Activated CD4-positive, alpha-beta T cell treated with anti-CD3 and anti-CD28 coated beads for 48 hours (primary cell): ENCODE measurements at places on chromosomes 5 and 9.
A peak's percentile ranks its signal among the peaks of the same experiment; 100 is the strongest.

- no peak for DNase-seq
These were observed 35.2 kb downstream of the NUP214 start for GRCh38 chr9:131160416-131161112.

DNA sequence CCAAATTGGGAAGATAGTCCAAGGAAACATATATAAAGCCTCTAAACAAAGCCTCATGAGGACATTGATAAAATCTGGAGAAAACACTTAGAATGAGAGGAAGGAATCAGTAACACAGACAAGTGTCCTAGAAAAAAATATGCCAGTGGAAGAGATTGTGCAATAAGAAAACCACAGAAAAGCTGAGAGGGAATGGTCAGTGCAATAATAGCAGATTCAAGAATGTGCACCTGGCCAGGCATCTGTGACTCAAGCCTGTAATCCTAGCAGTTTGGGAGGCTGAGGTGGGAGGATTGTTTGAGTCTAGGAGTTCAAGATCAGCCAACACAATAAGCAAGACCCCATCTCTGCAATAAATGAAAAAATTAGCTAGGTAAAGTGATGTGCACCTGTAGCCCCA is 691.2 kb upstream of the CDH6 start:
- DNase-seq = no peak

DNA sequence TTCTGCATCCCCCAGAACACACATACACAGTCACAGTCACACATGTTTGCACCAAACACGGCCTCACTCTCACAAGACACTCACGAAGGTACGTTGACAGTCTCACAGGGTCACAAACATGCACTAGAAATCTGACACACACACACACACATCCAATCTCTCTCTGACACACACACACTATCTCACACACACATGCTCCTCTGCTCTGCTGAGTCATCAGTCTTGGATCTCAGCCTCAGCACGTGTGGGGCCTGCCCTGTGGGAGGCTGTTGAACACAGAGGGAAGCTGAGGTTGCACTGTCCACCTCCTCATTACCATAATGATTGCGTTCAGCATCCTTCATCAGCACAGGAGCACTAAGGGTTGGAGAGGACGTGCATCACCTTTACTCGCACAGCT is 188.8 kb downstream of the MTRR start:
- DNase-seq = no peak

DNA sequence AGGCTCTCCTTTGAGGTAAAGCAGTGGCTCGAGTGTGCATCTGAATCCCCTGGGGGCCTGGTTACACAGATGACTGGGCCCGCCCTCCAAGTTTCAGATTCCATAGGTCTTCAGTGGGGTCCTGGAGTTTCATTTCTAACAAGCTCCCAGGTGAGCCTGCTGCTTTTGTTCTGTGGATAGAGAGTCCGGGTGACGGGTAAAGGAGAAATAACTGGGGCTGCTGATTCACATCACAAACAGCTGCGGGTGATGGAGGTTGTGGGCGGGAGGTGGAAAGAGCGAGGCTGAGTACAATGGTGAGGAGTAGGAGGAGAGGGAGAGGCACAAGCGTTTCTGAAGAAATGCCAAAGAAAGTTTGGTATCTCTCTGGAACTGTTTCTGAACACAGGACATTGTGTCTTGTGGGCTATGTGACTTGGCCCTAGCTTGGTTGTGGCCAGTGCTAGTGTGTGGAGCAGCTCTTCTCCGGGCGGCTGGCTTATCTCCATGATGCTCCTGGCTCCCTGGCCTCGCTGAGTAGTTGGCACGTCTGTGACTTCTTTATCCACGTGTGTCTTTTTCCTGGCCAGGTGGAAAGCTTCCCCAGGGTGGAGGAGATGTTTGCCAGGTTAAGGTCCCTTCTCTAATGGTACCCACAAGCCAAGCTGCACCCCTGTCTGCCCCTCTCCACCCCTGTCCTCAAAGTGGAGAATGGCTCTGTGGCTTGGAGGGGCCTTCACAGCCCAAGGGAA is 61.7 kb downstream of the HSPA4 start:
- peak; percentile 81 for DNase-seq

DNA sequence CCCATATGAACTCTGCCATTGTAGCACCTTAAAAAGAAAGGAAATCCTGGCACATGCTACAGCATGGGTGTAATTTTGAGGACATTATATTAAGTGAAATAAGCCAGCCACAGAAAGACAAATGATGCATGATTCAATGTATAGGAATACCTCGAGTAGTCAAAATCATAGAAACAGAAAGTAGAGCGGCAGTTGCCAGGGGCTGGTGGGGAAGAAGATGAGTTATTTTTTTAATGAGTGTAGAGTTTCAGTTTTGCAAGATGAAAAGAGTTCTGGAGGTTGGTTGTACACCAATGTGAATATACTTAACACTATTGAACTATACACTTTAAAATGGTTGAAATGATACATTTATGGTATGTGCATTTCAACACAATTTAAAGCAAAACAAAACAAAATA is 133.0 kb downstream of the ZDHHC21 start:
- DNase-seq = peak; percentile 45

GRCh38 chr5:40823459-40823858 is 11.6 kb downstream of the RPL37 start:
- no peak for DNase-seq

DNA sequence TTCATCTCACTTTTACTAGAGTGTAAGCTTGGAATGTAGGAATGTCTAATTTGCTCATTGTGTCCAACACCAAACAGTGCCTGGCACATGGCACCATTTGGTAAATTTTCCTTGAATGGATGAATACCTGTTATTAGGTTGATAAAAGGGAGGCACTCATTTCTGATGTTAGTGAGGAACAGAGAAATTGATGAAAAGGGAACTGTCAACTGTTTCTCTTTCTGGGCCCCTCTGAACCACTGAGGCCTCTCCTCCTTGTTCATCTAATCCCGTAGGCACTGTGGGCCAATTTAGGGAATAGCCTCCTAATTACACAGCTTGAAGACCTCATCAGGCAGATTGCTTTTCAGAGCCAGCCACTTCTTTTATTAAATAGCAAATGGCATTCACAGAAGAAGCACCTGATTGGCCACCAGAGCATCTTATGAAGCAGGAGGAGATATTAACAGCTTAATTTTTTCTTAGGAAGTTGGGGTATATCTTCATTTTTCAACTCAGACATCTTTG is 22.6 kb downstream of the MRRF start:
- no peak for DNase-seq

- DNase-seq = no peak
These were observed 84.7 kb upstream of the SLIT3 start for GRCh38 chr5:169385636-169386035.

- DNase-seq = no peak
These were observed 2.0 kb downstream of the S100Z start for GRCh38 chr5:76851728-76852369.

- no peak for DNase-seq
These were observed 2118.6 kb upstream of the C9orf72 start for GRCh38 chr9:29691758-29692407.

GRCh38 chr5:74194196-74194595 is 446.3 kb downstream of the ENC1 start:
- no peak for DNase-seq

- no peak for DNase-seq
These were observed 18.0 kb downstream of the DNLZ start for GRCh38 chr9:136345281-136346156.

DNA sequence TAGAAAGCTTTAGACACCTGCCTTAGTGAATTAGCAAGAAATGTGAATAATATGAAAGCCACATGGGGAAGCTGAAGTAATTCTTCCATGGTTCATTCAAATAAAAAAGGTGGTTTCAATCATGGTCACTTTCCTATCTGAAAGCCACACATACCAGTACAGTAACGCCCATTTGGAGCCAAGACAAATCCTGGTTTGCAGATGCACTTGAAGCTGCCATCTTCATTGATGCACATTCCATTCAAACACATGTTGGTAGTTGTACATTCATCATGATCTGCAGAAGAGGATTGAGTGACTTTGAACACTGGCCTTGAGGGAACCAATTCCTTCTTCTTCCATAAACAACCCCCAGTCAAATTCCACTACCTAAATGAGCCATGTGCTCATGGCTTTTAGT is 161.5 kb downstream of the FBN2 start:
- no peak for DNase-seq

GRCh38 chr5:144328980-144329379 is 158.3 kb downstream of the KCTD16 start:
- no peak for DNase-seq

DNA sequence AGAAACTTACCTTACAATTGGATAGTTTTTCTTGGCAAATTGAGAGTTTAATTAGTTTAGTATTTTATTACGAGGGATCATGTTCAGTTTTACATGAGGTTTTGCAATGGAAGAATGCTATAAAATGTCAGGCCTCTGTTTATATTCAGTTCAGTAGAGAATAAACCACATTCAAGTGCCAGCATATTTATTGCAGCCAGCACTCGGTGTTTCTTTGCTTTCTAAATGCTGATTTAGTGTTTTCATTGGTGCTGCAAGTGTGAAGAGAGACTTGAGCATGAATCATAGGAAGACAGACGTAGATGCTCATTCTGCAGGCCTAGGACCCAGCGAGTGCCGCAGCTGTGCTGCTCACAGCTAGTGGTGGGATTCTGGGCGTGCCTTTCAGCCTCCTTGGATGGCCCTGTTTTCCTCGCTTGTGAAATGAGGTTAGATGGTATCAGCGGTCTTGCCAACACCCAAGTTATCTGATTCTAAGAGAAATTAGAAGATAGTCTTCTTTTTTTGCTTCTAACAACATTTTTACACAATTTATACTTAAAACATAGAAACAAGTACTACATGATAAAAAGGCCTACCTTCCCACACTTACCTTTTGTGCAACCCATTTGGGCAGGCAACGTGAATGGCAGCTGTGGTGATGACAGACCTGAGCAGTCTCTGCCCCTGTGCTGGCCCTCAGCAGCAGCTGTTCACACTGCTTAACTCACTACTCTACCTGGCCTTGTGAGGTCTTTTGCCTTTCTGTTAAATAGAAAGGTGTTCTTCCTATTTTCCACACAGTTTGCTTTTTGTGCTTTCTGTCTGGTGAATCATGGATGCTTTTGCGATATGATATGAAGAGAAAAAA is 26.8 kb upstream of the TNFAIP8 start:
- peak; percentile 69 for DNase-seq

DNA sequence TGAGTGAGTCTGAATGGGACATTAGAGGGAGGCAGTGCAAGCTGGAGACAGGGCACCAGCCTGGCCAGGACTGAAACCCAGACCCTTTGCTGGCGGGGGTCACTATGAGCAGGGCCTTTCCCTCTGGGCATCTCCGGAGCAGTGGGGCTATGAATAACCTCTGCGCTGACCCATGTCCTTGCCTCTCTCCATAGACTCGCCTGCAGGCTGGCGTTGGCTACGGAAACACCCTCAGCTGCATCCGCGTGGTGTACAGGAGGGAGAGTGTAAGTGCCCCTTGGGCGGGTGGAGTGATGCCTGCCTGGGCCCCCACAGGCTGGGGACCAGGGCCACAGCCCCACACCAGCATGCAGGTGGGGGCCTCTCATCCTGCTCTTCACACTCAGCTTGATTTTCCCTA is 15.8 kb downstream of the SLC25A48 start:
- DNase-seq = no peak

GRCh38 chr5:145408048-145408341 is 427.1 kb downstream of the PRELID2 start:
- DNase-seq = no peak

GRCh38 chr5:109003928-109004327 is 256.2 kb downstream of the FER start:
- DNase-seq = no peak

DNA sequence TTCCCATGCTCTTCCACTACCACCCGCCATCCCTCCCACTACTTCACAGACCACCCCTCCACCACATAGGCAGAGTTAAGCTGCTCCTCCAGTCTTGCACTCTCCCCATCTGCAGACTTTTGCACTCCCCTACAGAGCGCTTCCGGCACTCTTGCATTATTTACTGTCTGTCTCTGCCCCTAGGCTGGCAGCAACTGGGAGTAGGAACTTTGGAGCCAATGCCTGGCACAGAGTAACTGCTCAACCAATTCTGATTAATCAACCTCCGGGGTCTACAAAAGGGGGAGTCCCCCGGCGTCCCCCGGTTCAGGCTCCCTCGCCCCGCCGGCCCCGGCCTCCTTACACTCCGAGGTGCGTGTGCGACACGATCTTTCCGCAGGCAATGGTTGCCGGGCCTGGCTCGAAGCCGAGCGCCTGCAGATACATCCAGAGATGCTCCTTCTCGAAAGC is 498 bp downstream of the HAUS6 start:
- peak; percentile 24 for DNase-seq

DNA sequence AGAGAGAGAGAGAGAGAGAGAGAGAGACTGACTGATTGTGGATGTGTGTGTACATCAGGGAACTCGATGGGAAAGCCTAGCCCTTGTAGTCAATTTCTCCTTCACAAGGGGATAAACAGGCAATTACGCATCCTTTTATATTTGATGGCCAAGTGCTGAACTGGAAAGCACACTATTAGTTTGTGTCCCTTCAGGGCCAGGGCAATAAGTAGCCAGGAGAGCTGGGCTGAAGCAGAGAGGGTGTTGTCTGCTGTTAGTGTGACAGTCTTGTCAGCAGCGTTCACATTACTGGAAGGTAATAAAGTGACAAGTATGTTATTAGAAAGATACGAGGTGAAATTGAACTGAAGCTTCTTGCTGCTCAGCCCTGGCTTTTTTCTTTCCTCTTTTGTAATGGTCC is 457.7 kb downstream of the BNC2 start:
- DNase-seq = no peak

DNA sequence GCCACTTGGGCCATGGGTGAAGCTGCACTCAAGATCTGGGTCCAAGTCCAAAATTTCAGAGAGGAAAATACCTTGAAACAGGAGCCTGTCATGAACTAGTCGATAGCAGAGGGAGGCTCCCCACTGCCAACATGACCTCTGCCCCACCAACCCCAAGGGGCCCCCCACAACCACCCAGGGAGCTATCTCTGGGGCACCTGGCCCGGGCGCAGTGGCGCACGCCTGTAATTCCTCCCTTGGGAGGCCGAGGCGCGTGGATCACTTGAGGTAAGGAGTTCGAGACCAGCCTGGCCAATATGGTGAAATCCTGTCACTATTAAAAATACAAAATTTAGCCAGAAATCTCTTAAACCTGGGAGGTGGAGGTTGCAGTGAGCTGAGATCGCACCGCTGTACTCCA is 20.1 kb upstream of the HMCN2 start:
- no peak for DNase-seq

DNA sequence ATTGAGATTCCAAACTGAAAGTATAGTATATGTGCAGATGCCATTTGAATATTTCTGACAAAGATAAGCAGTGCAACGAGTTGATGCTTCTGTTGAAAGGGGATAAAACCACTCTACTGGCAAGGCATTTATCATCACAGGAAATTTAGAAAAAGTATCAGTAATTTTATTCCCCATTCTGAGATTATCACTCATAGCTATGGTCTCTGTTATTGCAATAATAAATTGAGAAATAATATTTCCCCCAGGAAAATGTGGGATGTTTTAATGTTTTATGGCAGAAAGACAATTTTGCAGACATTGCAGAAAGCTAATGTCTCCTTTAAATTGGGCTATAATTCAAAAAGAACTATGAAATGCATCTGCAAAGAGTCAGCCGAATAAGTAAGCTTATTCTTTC is 1612.7 kb upstream of the ACO1 start:
- DNase-seq = no peak
